ENCODE measurements at places on chromosomes 16 and 17.
A peak's percentile ranks its signal among the peaks of the same experiment; 100 is the strongest.

GRCh38 chr17:29148257-29148789, 31.9 kb downstream of the MYO18A start:
- no peak for DNase-seq

- DNase-seq, result no peak
Measured at GRCh38 chr17:54891176-54891821, 9.4 kb upstream of the TOM1L1 start.

GRCh38 chr16:81710596-81710995, 68.5 kb upstream of the PLCG2 start:
- DNase-seq, result no peak

DNA sequence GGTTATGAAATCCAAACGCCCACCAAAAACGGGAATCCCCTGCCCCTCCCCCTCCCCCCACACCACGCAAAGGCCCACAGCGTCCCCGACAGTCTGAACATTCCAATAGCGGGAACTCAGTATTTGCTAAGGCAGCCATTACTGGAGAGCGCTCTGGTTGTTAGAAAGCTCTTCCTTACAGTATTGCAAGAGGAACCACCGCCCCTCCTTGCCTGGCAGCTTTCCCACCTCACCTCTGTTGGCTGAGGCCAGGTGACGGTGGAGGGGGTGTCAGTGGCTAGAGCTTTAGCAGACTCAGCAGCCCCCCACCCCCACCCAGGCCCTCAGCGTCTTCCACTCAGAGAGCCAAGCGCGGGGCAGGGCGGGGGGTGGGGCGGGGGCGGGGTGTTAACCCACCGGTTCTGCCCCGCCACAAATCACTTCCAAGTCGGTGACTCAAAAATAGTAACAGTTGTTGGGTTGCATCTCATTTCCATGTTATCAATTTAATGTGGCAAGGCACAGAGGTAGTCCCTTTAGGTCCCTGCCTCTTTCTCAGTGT, 2.2 kb upstream of the PLEKHH3 start:
- DNase-seq, result peak; percentile 48

DNA sequence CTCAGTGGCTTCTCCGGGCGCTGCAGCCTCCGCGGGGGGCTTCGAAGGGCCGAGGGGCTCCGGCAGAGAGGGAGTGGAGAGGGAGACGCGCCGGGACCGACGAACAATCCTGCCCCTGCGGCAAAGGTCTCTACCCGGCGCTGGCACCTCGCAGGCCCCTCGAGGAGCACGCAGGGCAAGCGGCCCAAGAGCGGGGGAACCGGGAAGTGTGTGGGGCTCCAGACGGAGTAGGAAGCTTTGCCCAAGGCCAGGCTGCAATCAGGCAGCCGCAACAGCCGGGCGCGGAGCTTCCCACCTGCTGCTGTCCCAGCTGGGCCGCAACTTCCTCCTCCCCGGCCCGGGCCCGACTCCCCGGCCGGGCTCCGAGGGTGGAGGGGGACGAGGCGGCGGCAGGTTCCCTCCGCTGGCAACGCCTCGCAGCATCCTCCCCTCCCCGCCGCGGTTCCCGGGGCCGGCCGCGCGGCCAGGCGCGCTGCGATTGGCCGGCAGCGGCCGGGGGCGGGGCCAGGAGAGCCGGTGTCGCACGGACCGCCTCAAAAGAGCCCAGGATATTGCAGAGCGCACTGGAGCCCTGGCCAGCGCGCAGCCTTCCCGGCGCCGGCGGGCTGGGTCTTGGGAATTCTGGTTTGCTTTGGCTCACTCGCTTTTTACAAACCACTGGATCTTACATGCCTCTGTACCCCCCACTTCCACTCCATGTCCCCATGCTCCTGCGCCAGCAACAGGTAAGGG, at the start of gene KCNJ2:
TSS of gene KCNJ2 (plus strand) at position 556 of the 732 bp plus-strand sequence. CDS start 5,508 bp downstream, outside the sequence.
- DNase-seq, result peak; percentile 29

DNA sequence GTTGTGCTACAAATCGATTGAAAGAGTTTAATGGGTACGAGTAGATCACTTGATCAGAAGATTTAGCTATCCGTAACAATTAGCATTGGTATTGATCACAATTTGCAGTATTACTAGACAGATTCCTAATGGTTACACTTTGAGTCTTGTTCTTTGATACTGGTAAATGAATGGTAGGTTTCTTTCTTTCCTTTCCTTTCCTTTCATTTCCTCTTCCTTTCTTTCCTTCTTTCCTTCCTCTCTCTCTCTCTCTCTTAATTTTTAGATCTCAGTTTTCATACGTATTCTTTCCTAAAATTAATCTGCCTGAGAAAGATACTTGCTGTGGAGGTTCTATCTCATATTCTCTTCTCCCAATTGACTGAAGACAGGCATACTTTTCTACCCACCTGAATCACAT, 17.9 kb downstream of the CPD start:
- no peak for DNase-seq

DNA sequence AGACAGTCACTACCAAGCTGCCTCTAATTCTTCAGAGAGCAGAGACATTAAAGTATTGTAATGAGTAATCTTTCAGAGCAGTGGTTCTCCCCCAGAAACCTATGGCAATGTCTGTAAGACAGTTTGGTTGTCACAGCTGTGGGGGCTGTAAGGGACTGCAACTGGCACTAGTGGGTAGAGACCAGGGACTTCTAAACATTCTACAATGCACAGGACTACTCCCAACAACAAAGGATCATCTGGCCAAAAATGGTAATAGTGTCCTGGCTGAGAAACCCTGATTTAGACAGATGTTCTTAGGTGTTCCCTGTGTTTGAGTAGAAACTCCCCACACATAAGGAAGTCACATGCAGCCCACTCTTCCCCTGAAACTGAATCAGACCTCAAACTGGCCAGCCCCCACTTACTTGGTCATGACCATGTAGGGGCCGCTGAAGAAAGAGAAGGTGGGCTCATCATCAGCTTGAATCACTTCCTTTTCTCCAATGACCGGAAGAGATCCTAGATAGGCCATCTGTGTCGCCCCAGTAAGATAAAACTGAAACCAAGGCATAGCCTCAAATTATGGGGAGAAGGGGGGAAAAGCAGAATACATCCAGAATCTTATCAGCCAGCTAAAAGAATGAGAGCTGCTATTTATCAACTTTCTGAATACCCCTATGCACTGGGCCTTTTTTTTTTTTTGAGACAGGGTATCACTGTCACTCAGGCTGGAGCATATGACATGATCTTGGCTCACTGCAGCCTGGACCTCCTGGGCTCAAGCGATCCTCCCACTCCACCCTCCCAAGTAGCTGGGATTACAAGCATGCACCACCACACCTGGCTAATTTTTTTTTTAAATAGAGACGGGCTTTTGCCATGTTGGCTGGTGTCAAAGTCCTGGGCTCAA, 75.8 kb downstream of the TEX14 start:
- no peak for DNase-seq

GRCh38 chr16:82758904-82759303, 132.1 kb downstream of the CDH13 start:
- DNase-seq, result no peak

DNA sequence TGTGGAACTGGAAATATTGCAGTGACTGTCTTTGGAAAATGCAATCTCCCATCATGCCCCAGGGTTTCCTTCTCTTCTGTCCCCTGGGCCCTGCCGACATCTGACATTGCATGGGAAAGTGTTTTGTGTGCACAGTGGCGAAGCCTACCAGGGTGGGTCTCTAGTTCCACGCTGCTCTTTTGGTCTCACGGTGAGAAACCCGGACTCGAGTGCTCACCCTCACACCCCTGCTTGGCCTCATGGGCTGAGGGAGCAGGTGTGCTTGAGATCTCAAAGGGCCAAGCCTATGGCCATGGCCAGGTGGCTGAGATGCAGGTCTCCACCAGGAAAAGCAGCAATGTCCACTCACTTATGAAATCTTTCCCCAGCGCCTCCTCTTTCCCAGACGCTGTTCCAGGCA, 32.0 kb downstream of the SPNS3 start:
- DNase-seq, result no peak

GRCh38 chr16:11004351-11004750, 60.0 kb downstream of the CLEC16A start:
- DNase-seq, result no peak

DNA sequence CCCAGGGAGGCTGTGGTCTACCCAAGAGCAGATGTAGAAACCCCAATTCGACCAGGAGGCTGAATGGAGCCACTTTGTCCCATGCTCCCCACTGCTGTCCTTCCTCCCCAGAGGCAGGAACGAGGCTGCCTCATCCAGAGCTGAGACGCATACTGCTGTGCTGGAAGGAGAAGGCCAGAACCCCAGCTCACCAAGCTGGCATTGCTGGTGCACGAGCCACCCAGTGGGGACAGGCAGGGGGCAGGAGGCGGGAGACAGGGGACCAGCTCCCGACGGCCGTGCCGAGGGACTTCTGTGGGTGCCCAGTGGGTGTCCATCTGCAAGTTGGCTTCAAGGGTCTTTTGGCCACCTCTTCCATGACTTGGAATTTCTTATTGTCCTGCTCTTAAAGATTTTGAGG, 66.6 kb downstream of the NTN1 start:
- no peak for DNase-seq
